ENCODE measurements at places on chromosomes 12 and 14.

DNA sequence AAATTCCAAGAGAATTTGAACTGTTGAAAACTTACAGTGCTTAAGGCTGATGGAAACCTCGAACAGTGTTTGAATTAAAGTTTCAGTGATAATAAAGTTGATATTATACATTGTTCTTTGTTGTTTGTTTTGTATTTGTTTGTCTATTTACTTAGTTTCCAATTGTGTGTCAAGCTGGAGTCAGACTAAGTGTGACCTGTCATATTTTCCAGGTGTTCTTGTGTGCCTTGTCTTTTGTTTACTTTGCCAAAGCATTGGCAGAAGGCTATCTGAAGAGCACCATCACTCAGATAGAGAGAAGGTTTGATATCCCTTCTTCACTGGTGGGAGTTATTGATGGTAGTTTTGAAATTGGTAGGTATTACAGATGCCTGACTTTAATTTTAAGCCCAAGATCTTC is 6.0 kb downstream of the SLCO1C1 start:
- no peaks in the 10 kb centered on the region for H3K27me3 ChIP-seq
- H3K4me1 ChIP-seq, result no peaks in the 10 kb centered on the region
- no peak for DNase-seq

DNA sequence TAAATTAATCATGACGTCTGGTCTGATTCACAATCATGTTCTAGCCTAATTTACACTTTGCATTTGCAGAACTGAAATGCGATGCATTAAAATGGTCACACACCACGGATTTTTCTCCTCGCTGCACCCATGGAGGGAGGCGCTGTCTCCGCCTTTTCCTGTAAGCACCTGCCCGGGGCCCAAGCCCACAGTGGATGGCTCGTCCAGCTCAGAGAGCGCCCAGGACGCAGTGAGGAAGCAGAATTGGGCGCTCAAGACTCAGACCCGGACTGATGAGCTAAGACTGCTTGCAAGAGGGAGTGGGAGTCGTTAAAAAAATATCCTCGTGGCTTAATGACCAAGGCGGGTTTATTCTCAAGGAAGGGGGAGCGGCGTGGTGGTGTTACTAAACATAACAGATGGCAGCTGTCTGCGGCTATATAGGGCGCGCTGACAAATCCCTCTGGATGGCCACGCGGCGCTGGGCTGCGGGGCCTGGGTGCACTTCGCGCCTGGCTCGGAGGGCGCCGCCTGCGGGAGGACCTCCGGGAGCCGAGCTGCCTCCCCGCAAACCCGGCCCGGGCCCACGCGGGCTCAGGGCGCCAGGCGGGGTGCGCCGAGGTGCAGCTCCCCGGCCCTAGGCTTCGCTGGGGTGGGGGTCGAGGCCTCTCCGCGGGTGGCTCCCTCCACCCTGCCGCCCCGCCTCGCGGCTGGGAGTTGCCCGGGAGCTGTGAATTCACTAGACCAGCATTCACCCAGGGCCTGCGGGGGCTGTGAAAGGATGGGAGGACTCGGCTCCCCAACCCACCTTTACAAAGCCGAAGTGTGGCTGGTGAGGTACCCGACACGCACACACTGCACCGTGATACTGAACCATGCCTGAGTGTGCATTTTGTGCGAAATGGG is 78.7 kb downstream of the PPM1A start:
- H3K27me3 ChIP-seq, result peaks cover 4% of the 10 kb centered on the region
- H3K4me1 ChIP-seq, result peaks cover 16% of the 10 kb centered on the region
- DNase-seq, result peak; percentile 81
- no peaks in the 10 kb centered on the region for H3K36me3 ChIP-seq
- H3K27ac ChIP-seq, result peak overlapping the region; percentile 68
- peak overlapping the region; percentile 66 for H3K4me3 ChIP-seq

DNA sequence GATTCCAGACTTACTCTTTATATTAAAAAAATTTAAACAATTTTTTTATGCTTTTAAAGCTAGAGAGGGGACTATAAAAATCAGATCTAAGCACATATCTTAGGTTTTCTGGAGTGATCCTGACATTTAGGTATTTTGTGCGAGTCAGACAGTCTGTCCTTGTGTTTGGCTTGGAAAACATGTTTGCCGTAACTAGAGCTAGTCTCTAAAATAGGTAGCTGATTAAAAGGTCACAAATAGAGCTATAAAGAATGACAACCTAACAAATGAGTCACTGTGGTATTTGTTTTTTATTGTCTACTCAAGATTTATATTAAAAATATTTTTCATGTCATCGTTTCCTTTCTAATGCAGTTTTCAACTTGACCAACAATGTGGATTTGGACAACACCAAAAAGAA is 73.4 kb downstream of the MNAT1 start:
- H3K4me3 ChIP-seq, result no peak overlapping the region
- no peaks in the 10 kb centered on the region for H3K27me3 ChIP-seq
- H3K4me1 ChIP-seq, result no peaks in the 10 kb centered on the region
- DNase-seq, result no peak
- no peak overlapping the region for H3K27ac ChIP-seq
- no peaks in the 10 kb centered on the region for H3K36me3 ChIP-seq

DNA sequence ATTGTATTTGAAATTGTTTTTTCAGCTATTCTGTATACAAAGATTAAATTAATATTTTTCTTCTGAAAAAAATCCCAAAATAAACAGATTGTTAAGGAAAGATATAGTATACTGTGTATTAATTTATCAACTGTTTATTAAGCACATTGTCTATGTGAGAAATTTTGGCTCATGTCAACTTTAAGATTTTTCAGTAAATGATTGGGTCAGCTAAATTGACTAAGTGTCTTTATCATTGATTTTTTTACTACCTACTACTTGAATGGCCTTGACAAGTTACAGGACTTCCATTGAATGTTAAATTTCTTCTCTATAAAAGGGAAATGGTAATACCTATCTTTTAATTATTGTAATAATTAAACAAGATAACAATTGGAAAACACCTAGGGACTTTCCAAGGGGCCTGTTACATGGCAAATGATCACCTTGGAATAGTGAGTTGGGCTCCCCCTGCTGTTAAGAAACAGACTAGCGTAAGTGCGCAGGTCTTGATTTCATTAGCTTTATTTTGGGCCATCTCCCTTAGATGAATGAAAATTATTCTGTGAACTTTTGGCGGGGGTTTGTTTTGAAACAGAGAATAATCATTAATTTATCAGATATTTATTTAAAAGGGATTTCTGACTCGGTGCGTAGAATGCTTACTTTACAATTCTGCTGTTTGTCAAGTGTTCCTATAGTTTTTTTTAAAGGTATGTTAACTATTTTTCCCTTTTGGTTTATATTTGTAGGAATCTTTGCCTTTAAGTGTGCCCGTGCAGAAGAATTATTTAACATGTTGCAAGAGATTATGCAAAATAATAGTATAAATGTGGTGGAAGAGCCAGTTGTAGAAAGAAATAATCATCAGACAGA is 14.5 kb upstream of the CCT2 start:
- peak overlapping the region; percentile 82 for H3K27ac ChIP-seq
- H3K4me1 ChIP-seq, result no peaks in the 10 kb centered on the region
- no peak overlapping the region for H3K4me3 ChIP-seq
- H3K27me3 ChIP-seq, result no peaks in the 10 kb centered on the region
- H3K36me3 ChIP-seq, result no peaks in the 10 kb centered on the region

DNA sequence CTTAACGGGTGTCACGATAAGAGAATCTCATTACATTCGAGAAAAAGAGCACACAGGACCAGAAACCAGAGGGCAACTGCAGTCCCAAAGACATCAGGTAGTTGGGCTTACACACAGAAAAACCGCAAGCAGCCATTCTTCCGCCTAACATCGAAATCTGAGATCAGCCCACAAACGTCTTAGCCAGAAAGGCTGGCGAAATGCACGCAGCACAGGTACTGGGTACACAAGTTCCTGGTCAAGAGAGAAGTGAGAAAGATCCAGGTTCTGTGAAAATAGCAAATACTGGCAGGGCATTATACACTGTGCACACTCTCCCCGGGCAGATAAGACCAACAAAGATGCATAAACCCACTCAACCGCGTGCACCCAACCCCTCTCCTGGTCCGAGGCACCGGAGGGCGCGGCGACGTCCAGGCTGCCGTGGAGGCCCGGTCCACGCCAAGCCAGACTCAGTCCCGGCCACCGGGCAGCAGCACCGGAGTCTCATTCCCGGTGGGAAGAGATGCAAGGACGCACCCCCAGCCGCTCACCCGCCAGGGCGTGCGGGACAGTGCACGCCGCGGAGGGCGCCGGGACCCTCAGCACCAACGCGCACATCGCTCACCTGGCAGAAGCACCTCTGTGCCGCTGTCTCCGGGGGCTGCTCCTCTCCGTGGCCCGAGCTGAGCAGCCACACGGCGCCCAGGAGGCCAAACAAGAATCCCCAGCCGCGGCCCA is 437 bp downstream of the ERO1A start:
- H3K27me3 ChIP-seq, result no peaks in the 10 kb centered on the region
- peak; percentile 77 for DNase-seq
- peak overlapping the region; percentile 87 for H3K27ac ChIP-seq
- peak overlapping the region; percentile 94 for H3K4me3 ChIP-seq
- H3K36me3 ChIP-seq, result no peaks in the 10 kb centered on the region

All from B cell (primary cell).